Lung microvascular endothelial cell (primary cell): ENCODE measurements at places on chromosomes 16 and 17. TPM values are rescaled to one million over a fixed set of nuclear protein-coding genes. Genes with fewer than 3 reads are reported as not detected.
A peak's percentile ranks its signal among the peaks of the same experiment; 100 is the strongest.

GRCh38 chr17:72730077-72730476, 362.4 kb downstream of the SLC39A11 start:
- peak; percentile 75 for DNase-seq

DNA sequence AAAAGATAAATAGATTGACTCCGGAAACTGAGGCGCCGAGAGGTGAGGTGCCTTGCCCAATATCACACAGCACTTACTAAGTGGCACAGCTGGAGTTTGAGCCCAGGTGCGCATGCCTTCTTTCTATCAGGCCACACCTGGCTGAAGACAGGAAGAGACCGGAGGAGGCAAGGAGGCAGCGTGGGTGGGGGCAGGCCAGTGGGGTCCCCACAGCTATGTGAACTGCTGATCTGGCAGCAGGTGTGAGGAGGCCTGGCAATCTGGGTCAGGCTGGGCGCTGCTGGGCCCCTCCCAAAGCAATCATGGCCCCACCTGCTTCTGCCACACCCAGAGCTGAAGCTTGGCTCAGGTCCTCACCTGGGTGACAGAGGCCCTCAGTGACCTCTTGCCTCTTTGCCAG, 1.9 kb upstream of the GDPD3 start:
- no peak for DNase-seq

GRCh38 chr17:72640415-72641165, 451.9 kb downstream of the SLC39A11 start:
- no peak for DNase-seq

DNA sequence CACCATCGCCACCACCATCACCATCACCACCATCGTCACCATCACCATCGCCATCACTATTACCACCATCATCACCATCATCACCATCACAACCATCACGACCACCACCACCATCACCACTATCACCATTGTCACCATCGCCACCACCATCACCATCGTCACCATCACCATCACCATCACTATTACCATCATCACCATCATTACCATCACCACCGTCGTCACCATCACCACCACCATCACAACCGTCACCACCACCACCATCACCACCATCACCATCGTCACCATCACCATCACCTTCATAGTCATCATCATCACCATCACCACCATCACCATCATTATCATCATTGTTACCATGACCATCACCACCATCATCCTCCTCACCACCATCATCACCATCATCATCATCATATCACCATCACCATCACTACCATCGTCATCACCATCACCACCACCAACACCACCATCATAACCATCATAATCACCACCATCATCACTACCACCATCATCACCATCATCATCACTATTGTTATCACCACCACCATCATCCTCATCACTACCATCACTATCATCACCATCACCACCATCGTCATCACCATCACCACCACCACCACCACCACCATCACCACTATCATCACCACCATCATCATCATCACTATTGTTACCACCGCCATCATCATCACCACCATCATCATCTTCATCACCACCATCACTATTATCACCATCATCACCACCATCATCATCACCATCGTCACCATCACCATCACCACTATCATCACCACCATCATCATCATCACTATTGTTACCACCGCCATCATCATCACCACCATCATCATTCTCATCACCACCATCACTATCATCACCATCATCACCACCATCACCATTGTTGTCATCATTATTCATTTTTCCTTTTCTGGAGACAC, 51.5 kb upstream of the ZNF469 start:
- DNase-seq, result no peak

Gene SERPINF2
- under 0.01 TPM in 1 of 2 replicates, not detected in the other for total RNA-seq

Gene KRTAP4-6
- total RNA-seq, result not detected in 2 replicates

DNA sequence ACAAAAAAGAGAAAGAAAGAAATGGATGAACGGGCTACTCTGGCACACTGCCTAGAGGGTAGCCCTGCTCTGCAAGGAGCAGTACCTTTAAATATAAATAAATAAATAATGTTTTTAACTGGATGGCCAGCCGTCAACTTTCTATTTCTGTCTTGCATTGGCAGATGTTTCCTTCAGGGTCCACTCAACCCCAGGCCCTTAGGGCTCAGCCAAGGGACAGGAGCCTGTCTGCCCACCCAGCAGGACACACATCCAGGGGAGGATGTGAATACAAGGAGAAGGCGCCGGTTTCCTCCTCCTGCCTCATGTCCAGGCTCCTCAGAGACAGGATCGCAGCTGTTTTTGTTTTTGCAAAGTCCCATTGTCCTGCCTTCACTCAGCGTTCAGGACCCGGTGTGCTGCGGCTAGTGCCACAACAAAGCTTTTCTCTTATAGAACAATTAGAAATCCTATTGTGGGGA, 22.6 kb downstream of the TTYH2 start:
- DNase-seq, result no peak

DNA sequence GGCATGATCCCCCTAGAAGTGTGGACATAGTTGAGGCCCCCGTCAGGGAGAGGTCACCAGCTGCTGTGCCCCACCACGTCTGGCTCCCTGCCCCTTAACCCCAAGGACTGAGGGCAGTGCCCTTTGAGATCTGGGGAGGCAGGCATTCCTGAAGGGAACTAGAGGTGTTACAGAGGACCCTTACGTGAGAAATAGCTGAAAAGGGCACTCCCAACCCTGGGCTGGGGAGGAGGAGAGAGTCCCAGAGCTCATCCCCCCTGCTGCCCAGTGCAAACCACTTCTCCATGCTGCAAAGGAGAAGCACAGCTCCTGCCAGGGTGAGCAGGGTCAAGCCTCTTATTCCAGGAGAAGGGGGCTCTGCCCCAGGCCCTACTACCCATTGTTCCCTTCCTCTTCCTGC, 10.3 kb upstream of the MINK1 start:
- no peak for DNase-seq

Gene MAPT
- under 0.01 TPM in 2 replicates for total RNA-seq

Gene TEX19
- not detected in 2 replicates for total RNA-seq

GRCh38 chr17:81813861-81814683, 10.1 kb downstream of the GCGR start:
- no peak for DNase-seq

Gene PMFBP1
- total RNA-seq, result under 0.01 TPM in 2 replicates

Gene MEIOC
- total RNA-seq, result not detected in 2 replicates

DNA sequence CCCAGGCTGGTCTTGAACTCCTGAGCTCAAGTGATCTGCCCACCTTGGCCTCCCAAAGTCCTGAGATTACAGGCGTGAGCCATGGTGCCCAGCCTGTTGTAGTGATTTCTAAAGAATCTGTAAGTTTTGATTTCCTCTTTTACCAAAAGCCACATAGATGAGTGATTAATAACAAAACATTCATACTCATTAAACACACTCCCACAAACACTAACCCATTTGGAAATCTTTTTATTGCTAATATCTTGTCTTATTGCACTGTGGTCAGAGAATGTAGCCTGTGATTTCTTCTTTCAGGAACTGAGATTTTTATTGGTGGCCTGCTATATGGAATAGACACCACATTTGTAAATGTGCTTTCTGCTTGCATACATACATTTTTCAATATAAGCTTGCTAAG, 31.6 kb downstream of the MYH10 start:
- no peak for DNase-seq

DNA sequence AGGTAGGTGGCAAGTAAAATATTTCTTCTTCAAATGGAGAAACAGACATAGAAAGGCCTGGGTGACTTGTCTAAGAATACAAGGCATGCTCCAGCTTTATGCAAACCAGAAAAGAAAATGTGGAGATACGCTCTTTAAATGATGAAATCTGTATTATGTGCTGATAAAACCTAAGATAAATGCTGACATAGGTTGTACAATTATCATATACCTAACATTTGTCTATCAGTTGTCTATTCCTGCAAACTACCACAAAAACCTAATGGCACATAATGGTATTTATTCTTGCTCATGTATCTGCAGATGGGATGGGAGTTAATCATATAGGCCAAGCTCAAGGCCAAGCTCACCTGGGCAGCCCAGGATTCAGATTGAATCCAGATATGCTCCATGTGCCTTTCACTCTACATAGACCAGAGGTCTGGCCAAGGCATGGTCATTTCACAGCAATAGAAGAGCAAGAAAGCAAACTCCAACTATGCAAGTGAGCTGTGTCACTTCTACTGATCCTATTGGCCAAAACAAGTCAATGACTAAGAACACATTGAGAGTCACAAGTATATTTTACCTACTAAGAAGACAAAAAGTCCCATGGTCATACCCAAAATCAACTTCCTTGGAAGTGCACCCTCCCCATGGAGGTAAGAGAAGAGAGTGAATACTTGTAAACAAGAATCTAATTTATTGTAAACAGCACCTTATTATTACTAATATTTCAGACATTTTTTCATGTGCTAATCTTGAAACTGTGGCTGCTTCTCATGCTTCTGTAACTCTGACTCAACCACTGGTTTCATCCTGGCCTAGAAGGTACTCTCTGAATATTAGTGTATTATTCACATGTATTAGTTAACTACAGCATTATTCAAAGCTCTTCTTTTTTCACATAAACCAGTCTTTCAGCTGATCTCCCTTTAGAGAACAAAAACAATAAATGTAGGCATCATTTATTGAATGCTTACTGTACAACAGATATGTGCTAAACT, 270.7 kb upstream of the SOX9 start:
- DNase-seq, result no peak

Gene KIF18B
- total RNA-seq, result 0.60 and 1.3 TPM in 2 replicates

- no peak for DNase-seq
Measured at GRCh38 chr16:27571433-27572326, 21.7 kb downstream of the KATNIP start.
